ENCODE measurements at places on chromosomes 16 and 17.
A peak's percentile ranks its signal among the peaks of the same experiment; 100 is the strongest.

- no peak for DNase-seq
These were observed 23.4 kb downstream of the SMURF2 start for GRCh38 chr17:64638552-64639203.

DNA sequence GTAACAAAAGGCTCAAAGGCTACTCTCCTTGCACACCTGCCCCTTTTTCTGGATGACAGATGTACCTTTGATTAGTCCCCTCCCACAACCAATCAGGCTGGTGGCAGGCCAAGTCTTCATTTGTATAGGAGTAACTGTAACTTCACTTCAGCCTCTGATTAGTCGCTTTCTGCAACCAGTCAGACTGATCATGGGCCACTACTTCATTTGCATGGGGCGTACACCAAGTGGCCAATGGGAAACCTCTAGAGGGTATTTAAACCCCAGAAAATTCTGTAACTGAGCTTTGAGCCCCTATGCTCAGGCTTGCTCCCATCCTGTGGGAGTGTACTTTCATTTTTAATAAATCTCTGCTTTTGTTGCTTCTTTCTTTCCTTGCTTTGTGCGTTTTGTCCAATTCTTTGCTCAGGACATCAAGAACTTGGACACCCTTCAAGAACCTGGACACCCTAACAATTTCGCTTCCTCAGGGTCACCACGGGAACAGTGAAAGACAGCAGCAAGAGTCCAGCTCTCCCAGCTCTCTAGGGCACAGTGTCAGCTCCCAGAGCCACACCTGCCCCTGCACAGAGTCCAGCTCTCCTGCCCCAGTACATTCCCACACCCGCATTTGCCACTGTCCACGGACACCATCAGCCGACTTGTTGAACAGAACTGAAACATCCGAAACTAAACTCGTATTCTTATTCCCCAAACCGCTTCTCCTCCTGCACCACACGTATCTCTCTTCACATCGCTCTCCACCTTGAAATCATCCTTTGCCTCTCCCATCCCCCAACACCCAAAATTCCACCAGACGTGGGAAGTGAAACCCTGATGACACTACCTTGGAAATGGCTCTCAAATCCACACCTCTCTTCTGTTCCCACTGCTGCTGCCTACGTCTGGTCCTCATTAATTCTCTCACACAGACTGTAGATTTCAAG is 53.4 kb downstream of the ABCC12 start:
- DNase-seq: no peak

DNA sequence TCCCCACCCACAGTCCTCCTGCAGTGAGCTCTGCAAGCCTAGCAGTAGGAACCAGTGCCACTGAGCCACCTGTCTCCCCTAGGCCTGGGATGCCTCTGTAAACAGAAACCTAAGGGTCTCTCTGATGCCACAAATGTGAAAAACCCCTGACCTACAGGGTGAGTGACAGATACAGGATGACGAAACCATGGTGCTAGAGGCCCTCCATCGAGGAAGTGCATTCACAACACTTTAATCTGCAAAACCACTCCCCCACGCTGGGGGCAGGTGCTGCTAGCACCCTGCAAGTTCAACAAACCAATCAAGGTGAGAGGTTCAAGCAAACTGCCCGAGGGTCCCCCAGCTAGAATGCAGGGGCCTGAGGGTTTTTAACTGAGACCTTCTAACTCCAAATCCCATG is 59.5 kb downstream of the CDYL2 start:
- no peak for DNase-seq

DNA sequence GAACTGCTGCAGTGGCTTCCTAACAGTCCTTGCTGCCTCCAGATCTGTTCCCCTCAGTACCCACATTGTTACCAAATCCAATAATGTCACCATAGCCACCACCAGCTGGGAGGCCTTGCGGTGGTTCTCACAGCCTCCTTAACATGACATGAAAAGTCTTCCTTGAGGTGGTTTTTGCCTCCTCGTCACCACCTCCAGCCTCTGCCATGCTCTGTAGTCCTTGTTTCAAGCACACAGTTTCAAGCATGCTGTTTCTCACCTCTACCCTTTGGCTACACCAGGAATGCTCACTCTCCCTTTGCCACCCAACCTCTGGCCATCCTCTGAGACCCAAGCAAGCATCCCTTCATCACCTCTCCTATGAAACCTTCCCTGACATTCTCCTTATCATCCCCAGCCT is 47.2 kb downstream of the DNAH9 start:
- no peak for DNase-seq

- no peak for DNase-seq
These were observed 6.0 kb upstream of the TLCD3A start for GRCh38 chr17:726271-726919.

DNA sequence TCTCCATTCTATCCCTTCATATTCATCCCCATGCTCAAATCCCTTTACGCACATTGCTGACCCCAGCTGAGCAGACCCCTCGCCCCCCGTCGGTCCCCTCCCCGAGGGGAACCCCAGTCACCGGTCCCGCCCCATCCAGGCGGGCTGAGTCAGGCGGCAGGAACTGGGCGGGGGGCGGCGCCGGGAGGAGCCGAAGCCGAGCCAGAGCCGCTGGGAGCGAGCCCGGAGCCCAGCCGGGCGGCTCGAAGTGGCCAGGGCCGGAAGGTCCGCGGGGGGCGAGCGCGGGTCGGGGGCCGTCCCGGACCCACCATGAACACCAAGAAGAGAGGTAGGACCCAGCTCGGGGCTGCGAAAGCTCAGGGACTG is 8.6 kb downstream of the RIPOR1 start:
- DNase-seq: peak; percentile 43

GRCh38 chr16:79665970-79666369 is 65.4 kb upstream of the MAF start:
- DNase-seq: no peak

GRCh38 chr16:85428168-85428898 is 184.8 kb upstream of the GSE1 start:
- DNase-seq: peak; percentile 44

DNA sequence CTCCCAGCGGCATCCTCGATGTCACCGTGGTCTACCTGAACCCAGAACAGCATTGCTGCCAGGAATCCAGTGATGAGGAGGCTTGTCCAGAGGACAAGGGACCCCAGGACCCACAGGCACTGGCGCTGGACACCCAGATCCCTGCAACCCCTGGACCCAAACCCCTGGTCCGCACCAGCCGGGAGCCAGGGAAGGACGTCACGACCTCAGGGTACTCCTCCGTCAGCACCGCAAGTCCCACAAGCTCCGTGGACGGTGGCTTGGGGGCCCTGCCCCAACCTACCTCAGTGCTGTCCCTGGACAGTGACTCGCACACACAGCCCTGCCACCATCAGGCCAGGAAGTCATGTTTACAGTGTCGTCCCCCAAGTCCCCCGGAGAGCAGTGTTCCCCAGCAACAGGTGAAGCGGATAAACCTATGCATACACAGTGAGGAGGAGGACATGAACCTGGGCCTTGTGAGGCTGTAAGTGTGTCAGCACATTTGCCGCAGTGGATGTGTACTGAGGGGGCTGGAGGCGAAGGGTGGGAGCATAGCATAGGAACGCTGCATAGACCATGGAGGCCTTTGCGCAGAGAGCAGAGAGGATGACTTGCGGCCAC is 3.3 kb upstream of the TEDC2 start:
- no peak for DNase-seq

DNA sequence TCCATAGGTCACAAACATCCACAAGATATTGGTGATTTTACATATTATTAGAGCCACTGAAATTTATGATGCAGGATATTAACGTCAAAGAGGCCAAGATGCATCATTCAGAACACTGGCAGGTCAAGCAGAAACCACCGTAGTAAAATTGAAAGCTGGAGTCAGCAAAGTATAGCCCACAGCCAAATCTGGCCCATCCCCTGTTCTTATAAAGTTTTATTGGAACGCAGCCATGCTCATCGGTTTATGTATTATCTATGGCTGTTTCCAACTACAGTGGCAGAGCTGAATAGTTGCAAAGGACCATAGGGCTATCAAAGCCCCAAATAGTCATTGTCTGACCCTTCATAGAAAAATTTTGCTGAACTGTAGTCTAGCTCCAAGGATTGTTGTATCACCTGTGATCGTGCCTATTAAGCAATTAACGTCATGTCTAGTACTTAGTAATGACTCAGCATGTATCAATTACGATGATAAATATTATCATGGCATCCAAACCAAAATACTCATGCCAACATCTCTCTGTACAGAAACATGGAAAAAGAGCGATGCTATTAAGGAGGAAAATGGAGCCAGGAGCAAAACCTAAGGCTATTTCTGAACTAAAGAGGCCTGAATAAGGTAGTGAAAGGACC is 165.6 kb downstream of the IRX3 start:
- no peak for DNase-seq

- DNase-seq: peak; percentile 63
These were observed 3.4 kb upstream of the HEXD start for GRCh38 chr17:82414548-82415281.

DNA sequence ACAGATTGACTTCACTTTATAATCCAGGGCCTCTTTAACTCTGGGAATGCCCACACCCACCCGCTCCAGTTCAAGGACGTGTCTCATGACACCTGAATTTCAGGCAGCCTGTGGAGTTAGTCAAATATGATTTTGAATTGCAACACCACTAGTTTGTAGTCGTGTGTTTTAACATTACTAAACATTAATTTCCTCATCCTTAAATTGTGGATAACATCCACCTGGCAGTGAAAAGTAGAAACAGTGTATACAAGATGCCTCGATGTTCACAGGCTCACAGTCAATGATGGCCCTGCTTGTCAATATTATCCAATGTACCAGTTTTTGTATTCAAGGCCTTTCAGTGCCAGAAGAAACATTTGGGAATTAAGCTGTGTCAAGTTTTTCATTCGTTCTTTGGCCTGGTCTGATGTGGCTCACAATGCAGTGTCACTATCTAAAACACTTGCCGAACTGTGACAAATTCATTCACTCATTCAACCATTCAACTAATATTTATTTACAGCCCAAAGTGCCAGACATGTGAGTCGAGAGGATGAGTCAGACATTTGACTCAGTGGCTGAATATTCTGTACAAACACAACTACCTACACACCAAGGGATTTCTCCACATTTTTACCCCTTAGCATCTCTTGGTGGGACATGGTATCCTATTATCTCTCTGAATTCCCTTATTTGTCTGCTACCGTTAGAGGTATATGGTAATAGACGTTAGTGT is 1.4 kb downstream of the MEIOB start:
- DNase-seq: no peak

DNA sequence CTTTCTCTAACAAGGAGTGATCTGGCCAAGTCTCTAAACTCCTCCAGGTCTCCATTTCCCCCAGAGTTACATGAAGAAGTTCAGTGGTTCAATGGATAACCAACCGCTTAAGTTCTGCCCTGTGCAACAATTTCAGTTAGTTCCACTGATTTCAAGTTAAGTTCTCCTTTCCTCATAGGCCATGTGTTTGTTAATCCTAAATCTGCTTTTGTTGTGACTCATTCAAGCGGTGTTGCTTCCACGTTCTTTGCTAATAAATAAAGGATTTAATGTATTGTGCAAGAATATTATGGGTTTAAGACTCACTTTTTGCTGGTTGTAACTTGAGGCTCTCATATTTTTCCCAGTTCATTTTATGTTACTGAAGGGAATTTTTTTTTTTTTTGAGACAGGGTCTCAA is 36.3 kb downstream of the GNA13 start:
- no peak for DNase-seq

DNA sequence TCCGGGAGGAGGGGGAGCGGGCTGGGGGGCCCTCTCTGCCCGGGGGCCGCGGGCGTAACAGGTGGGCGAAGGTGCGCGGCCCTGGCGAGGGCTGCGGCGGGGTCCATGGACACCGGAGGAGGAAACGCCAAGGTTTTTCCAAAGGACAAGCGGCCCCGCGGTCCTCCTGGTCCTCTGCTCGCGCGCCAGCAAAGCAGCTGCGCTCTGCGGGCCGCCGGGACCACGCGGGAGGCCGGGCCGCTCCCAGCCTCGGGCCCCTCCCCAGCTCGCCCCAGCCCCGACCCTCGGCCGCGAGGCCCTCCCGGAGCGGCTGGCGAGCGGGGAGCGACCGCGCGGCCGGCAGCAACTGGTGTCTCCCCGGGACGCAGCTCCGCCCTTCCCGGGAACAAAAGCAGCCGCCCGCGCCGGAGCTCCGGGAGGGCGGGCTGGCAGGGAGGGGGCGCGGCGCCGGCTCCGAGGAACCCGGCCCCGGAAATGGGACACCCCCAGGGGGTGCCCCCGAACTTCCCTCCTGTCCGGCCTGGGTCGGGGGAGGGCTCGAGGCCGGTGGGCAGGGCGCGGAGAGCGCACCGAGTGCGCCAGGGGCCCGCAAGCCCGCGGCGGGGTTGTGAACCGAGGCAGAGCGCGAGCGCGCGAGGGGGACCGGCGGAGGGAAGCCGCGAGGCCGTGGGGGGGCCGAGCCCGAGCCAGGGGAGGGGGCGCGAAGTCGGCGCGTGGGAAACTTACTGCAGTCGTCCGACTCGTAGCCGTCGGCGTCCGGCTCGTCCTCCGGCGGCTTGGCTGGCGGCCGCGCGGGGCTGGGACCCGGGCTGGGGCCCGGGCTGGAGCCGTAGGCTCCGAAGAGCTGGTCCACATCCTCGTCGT is 837 bp downstream of the DOC2B start:
- no peak for DNase-seq

GRCh38 chr16:3444032-3444388 is 530 bp downstream of the NAA60 start:
- DNase-seq: no peak

GRCh38 chr17:68981288-68981687 is 26.1 kb upstream of the ABCA8 start:
- no peak for DNase-seq

DNA sequence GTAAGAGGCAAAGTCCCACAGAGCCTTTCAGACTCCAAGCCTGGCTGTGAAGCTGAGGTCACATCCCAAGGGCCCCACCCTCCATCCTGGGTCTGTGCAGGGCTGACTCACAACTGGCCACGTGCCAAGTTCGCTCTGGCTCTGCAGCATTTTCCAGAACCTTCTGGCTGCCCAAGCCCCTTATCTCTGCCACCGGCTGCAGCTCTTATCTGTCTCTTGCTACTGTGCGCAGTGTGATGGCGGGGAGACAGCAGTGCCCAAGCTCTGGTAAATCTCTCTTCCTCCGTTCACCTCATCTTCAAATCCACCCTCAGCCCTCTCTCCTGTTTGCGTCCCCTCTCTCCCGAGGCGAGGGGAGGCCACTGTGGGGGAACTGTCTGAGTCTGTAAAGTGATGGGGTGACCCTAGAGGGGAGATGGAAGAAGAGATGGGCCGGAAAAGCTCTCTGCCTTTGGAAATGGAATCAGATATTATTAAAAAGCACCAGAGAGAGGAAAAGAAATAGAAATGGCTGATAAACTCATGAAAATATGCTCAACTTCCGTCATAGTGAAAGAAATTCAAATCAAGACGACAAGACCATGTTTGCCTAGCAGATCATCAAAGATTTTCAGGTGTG is 162.7 kb upstream of the CDC42EP4 start:
- DNase-seq: no peak

DNA sequence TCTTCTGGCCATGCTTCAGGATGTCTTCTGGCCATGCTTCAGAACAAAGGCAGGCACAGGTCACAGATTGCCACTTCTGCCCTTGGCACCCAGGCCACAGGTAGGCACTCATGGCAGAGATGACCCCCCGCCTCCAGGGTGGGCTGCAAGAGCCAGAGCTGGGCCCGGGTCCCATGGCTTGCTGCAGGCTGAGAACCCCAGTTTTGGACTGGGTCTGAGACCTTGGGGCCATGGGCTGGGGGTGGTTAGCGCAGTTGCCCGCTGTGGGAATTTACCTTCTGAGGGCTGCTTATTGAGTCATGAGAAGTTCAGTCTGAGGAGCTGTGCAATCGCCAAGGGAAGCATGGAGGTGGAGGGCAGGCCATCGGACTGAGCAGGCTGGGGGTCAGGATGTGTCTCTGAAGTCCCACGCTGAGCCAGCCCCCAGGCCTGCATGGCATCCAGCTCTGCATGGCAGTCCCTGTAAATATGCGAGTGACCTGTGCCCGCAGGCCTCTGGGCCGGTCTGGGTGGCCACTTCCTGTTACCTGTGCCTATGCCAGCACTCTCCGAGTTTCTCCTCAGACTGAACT is 1.7 kb downstream of the ANKRD13B start:
- DNase-seq: no peak

All from T-helper 17 cell (primary cell).